ENCODE measurements at places on chromosomes 1 and 21. TPM values are rescaled to one million over a fixed set of nuclear protein-coding genes. Genes with fewer than 3 reads are reported as not detected.

Gene NMNAT2
- total RNA-seq, result 0.60 TPM

Gene AUNIP
- not detected for total RNA-seq

Gene SERPINC1
- total RNA-seq, result not detected

Gene LIN28A
- not detected for total RNA-seq

Gene OR6K6
- not detected for total RNA-seq

Gene TUFT1
- total RNA-seq, result 6.6 TPM

Gene CADM3
- 45.0 TPM for total RNA-seq

Gene APOBEC4
- total RNA-seq, result not detected

Gene TSPAN1
- total RNA-seq, result 1.6 TPM

Gene GBP4
- total RNA-seq, result 5.5 TPM

Gene KIAA0040
- total RNA-seq, result 13.5 TPM

Gene TLR5
- total RNA-seq, result 5.2 TPM

Gene TRABD2B
- total RNA-seq, result 10.5 TPM

Gene CATSPERE
- 1.5 TPM for total RNA-seq

Gene DPH2
- total RNA-seq, result 13.5 TPM

Gene LPAR3
- total RNA-seq, result not detected

Gene FAM72D
- 0.42 TPM for total RNA-seq

Gene TMEM269
- total RNA-seq, result not detected

Gene PIP5K1A
- 39.1 TPM for total RNA-seq

Gene ZNHIT6
- total RNA-seq, result 21.0 TPM

Gene TP73
- not detected for total RNA-seq

Gene LAX1
- 0.83 TPM for total RNA-seq

Gene FCGR3B
- total RNA-seq, result 4.5 TPM

Gene AKR7A3
- total RNA-seq, result 0.69 TPM

Gene DDX20
- total RNA-seq, result 8.0 TPM

Gene HAPLN2
- 8.7 TPM for total RNA-seq

Gene GUCA2A
- not detected for total RNA-seq

Gene KCND3
- 24.6 TPM for total RNA-seq

Gene SHISA4
- 44.4 TPM for total RNA-seq

Gene REG4
- total RNA-seq, result not detected

Gene GPATCH4
- 37.7 TPM for total RNA-seq

Gene RPS8
- total RNA-seq, result 1,494 TPM

Gene OPTC
- total RNA-seq, result not detected

Gene PROK1
- total RNA-seq, result 0.32 TPM
